ENCODE measurements at places on chromosomes 1 and 21. TPM values are rescaled to one million over a fixed set of nuclear protein-coding genes. Genes with fewer than 3 reads are reported as not detected.

Gene E2F2
- 3.0 TPM for total RNA-seq

Gene LIX1L
- 23.5 TPM for total RNA-seq

Gene CHI3L2
- 0.92 TPM for total RNA-seq

Gene PRKAB2
- total RNA-seq = 34.1 TPM

Gene FAM78B
- total RNA-seq = 6.7 TPM

Gene SLC45A1
- total RNA-seq = 10.8 TPM

Gene MYBPH
- total RNA-seq = not detected

Gene MEX3A
- 33.4 TPM for total RNA-seq

Gene C1orf105
- not detected for total RNA-seq

Gene FHAD1
- 6.5 TPM for total RNA-seq

Gene KCNK2
- total RNA-seq = 34.8 TPM

Gene CR1
- 0.46 TPM for total RNA-seq

Gene RHBDL2
- 0.46 TPM for total RNA-seq

Gene LCA5L
- 1.2 TPM for total RNA-seq
